ENCODE measurements at places on chromosomes 16 and 17. TPM values are rescaled to one million over a fixed set of nuclear protein-coding genes. Genes with fewer than 3 reads are reported as not detected.

Gene NXPH3
- not detected for total RNA-seq

Gene EIF3CL
- 97.5 TPM for total RNA-seq

Gene ST6GALNAC1
- not detected for total RNA-seq

Gene C17orf78
- not detected for total RNA-seq

Gene TAT
- total RNA-seq, result not detected

Gene USH1G
- not detected for total RNA-seq

Gene MGAT5B
- 0.89 TPM for total RNA-seq

Gene TOM1L1
- 33.7 TPM for total RNA-seq

Gene TEKT5
- total RNA-seq, result not detected

Gene PRSS53
- 9.6 TPM for total RNA-seq

Gene NOXO1
- total RNA-seq, result under 0.01 TPM

Gene KATNB1
- total RNA-seq, result 22.0 TPM

Gene TBC1D3G
- not detected for total RNA-seq

Gene ARHGDIG
- 0.28 TPM for total RNA-seq

Gene CORO6
- total RNA-seq, result 5.0 TPM

Gene ANKRD40
- total RNA-seq, result 32.2 TPM

Data from smooth muscle cell of the umbilical artery (primary cell).